HT1080 (cell line): ENCODE measurements at places on chromosomes 4 and X.

GRCh38 chr4:186839122-186840037 lies 115.7 kb upstream of the FAT1 start:
- DNase-seq = peak; percentile 58

GRCh38 chr4:98314791-98315565 lies 53.8 kb downstream of the RAP1GDS1 start:
- DNase-seq = no peak

DNA sequence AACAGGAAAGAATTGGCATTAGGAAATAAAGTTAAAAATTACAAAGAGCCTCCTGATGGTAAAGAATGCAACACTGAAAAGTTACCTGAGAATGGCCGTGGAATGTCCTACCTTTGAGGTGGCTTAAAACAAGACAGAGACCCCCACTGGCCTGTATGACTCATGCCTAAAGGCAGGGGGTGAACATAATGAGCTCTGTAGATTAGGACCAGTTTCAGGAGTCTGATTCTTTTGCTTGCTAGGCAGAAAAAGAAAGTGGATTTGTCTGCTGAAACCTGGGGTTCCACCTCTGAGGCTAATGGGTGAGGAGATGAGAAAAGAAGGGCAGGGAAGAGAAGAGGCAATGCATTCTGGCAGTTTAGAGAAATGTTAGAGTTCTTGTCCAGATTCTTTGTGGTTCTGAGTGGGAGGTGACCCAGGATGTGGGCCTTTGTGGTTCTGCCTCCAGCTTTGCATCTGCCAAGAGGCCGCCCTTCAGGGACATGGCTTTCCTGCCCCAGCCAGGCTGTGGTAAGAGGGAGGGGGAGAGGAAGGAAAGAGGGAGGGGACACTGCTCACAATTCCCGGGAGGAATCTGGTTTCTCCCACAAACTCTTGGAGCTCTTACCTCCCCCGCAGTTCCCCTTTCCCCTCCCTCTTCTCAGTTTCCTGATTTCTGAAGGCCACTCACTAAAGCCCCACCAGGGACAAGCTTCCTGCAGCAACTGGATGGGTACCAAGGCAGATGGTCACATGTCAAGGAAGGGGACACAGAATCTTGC lies 109.6 kb downstream of the EFNB1 start:
- DNase-seq = peak; percentile 76

DNA sequence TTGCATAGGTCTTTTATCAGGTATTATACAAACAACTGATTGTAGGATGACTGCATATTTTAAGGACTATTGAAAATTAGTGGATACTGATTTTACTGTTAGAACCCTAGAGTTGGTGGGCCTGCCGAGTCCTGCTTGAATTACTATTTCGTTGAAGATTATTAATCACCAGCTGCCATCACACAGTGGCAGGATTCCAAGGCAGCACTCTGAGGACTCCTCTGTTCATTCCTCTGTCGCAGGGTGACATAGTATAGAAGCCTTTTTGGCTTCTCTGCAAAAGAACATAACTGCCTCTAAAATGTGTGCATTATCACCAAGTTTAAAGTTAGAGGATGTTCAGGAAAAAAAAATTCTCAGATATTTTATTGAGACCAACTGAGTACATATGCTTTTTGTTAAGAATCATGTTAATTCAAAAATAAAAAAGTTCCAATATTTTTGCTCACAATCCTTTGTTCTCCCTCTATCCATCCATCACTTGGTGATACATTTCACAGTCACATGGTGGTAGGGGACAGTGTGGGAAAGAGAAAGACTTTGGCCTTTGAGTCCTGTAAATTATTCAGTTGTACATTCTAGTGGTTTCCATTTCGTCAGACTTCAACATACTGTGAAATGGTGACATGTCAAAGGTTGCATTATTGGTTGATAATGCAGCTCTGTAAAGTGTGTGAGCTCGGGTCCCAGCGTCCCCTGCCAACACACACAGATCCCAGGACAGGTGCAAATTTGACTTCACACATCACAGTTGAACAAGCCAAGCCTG lies 332.5 kb downstream of the GRID2 start:
- no peak for DNase-seq

DNA sequence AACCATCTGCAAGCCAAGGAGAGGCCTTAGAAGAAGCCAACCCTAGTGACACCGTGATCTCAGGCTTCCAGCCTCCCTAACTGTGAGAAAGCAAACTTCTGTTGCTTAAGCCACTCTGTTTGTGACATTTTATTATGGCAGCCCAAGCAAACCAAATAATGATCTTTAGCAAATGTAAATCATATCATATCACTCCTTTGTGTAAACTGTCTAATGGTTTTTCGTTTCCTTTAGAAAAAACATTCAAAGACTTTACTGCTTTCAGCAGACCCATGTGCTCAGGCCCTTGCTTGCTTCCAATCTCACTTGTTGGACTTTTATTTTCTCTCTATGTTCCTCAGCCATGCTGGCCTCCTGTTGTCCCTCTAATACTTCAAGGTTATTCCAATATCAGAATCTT lies 192.2 kb upstream of the HS3ST1 start:
- DNase-seq = no peak

DNA sequence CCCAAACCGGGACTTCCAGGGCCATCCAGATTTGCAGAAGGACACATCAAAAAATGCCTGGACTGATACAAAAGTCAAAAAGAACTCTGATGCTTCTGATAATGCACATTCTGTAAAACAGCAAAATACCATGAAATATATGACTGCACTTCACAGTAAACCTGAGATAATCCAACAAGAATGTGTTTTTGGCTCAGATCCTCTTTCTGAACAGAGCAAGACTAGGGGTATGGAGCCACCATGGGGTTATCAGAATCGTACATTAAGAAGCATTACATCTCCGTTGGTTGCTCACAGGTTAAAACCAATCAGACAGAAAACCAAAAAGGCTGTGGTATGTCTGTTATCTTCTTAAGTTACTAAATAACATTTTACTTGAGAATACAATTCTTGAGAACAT lies 9.2 kb downstream of the PLK4 start:
- no peak for DNase-seq

DNA sequence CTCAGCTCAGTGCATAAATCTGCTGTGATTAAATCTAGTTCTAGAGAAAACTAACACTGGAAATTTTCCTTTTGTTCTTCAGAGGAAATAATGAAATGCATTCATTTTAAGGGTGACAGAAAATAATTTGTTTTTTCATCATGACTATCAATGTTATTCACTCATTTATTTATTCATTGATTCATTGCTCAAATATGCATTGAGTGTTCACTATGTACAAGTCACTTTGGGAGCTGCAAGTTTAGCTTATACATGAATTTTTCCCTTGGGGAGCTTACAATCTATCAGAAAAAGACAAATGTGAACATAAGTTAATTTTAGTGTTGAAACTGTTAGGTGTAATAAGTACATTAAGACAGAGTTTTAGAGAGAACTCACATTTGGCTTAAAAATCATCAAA lies 897.8 kb downstream of the CENPC start:
- no peak for DNase-seq

DNA sequence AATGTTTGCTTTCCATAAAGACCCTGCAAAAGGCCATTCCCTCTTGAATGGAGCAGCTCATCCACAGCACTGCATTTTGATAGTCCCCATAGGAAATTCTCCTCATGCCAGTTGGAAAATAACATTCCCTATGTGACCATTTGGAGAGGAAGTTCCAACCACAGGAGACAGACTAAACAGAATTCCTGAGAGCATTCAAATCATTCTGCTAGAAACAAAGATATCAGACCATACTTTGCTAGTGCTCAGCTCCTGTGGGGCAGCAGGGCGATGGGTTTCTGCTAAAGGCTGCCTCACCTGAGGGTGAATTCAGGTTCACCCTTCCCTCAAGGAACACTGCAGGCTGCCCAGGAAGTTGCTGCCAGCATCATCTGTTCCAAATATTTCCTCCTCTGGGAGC lies 58.8 kb downstream of the LNX1 start:
- no peak for DNase-seq

DNA sequence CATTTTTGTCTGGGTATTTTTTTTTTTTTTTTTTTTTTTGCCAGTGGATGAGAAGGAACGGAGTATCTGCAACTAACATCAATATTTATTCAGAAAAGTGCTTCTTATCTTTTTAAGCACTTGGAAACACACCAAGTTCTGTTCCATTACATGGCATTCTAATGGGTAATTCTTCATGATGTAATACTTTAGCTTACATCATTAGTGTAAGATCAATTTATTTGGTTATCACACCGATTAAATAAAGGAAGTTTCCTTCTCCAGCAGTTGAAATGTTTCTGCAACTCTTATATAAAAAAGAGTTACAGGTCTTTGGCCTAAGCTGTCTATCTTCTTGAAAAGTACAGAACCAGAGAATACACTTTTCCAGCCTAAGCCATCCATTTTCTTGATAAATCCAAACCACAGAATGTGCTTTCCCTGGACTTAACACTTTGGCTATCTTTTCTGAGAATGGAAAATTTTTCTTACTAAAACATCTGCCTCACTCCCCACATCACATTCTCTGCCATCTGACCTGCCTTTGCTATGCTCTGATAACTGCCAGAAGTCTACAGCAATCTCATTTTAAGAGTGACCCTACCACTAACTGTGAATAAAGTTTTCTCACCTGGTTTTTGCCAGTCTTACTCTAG lies 191.9 kb upstream of the MAB21L2 start:
- no peak for DNase-seq

DNA sequence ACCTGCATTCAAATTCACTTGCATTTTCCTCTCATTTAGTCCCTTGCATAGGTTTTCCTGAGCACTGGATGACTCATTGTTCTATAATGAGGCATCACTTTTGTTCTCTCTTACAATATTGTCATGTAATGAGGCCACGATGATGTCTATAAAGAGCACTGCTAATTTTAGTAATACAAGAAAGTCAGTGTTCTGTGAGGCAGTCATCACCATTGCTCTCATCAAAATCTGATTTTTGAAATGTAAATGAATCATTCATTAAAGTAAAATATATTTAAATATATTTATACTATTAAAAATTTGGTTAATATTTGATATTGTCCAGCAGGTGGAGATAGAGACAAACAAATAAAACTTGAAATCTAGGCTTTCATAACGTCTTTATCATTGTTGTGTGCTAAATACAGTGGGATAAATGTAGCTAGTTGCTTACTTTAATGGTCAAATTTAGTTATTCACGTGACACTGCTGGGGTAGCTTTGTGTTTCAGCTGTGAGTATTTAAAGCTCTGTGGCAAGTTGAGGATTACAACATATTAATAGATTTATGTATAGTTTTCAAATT lies 15.4 kb downstream of the HMGB2 start:
- peak; percentile 66 for DNase-seq

DNA sequence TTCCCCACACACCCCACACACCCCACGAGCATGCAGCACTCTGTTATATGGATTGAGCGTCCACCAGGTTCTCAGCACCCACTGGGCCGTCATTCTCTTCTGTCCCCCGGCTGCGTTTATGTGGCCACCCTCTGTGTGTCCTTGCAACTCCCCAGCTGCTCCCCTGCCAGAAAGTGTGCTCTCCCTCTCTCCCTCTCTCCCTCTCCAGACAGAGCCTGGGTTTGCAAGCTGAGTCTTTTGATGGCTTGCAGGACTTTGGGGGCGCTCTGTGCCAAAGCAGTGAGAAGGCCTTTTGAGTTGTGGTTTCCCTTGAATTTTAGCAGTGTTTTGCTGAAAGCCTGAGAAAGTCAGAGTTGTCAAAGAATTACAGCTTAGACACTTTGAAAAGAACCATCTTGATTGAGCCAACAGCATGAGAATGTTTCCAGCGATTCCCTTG lies 173.5 kb downstream of the DCLK2 start:
- DNase-seq = no peak

- DNase-seq = no peak
These were observed 121.8 kb downstream of the SPCS3 start for GRCh38 chr4:176441594-176441993.
